ENCODE measurements at places on chromosomes 7 and 10. TPM values are rescaled to one million over a fixed set of nuclear protein-coding genes. Genes with fewer than 3 reads are reported as not detected.

BICC1 gene
- polyA plus RNA-seq, result not detected

RBP3 gene
- polyA plus RNA-seq, result not detected

PRF1 gene
- polyA plus RNA-seq, result 0.87 TPM

TSPAN13 gene
- polyA plus RNA-seq, result 67.2 TPM

DNA sequence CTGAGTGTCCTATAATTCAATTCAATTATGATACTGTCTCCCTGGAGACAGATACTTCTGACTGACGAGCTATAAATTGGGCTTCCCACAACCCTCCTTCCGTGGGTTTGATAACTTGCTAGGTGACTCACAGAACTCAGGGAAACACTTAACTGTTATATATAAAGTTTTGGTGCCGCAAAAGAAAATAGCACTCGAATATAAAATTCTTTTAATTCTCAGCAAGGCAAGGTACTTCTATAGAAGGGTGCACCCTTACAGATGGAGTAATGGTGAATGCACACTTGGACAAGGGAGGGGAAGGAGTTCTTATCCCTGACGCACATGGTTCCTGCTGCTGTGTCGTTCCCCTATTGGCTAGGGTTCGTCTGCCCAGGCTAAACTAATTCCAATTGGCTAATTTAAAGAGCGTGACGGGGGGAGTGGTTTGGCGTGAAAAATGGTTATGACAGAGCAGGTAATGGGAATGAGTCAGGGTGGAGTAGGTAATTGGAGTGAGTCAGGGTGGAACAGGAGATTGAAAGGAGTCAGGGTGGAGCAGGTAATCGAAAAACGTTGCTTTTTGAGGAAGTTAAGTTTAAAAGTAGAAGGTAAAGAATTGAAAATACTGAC is 20.8 kb upstream of the GHITM start:
- H3K36me3 ChIP-seq, result no peaks in the 10 kb centered on the region
- no peak for DNase-seq
- H3K4me3 ChIP-seq, result no peak overlapping the region
- H3K27ac ChIP-seq, result no peak overlapping the region

- H3K36me3 ChIP-seq, result no peaks in the 10 kb centered on the region
- no peak overlapping the region for H3K4me3 ChIP-seq
- H3K4me1 ChIP-seq, result no peaks in the 10 kb centered on the region
- no peak for DNase-seq
Measured at GRCh38 chr7:46003896-46004875, 83.1 kb upstream of the IGFBP3 start.

- no peak overlapping the region for H3K4me3 ChIP-seq
- no peaks in the 10 kb centered on the region for H3K27me3 ChIP-seq
- H3K27ac ChIP-seq, result no peak overlapping the region
- DNase-seq, result no peak
- H3K4me1 ChIP-seq, result no peaks in the 10 kb centered on the region
Measured at GRCh38 chr7:92699966-92700514, 109.8 kb upstream of the FAM133B start.

GRCh38 chr10:104966563-104967297 is 325.6 kb downstream of the SORCS3 start:
- H3K27me3 ChIP-seq, result no peaks in the 10 kb centered on the region
- H3K27ac ChIP-seq, result no peak overlapping the region
- no peak for DNase-seq
- no peaks in the 10 kb centered on the region for H3K36me3 ChIP-seq

DNA sequence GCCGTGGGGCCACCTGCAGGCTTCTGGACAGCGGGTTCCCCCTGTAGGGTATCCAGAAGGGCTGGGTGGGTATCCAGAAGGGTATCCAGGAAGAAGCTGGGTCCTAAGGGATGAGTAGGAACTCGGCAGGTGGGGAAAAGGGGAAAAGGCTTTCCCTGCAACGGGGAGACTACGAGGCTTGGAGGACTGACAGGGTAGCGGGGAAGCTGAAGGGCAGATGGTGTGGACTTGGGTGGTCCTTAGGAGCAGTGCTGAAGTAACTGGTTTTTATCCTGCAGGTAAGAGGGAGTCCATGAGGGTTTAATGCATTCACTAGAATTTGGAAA is 525 bp downstream of the UBE2D4 start:
- no peaks in the 10 kb centered on the region for H3K4me1 ChIP-seq
- H3K4me3 ChIP-seq, result peak overlapping the region; percentile 56
- H3K36me3 ChIP-seq, result peaks cover 2% of the 10 kb centered on the region
- peak overlapping the region; percentile 97 for H3K27ac ChIP-seq
- no peak for DNase-seq

DNA sequence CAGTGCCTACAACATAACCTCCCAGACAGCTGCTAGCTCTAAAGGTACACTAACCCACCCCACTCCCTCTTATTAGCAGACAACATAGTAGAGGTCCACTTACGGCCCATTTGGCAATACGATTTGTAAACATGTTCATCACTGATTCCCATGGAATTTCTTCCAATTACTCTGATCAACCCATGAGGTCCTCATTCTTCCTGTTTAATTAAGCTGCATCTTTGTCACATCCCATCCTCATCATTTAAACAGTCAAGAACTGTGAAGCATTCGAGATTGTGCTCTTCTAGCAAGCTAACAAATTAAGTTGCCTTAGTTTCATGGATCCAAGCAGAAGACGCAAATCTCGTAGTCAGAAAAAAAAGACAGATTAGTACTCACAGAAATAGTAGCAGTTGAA is 622.2 kb upstream of the VSTM2A start:
- H3K4me3 ChIP-seq, result no peak overlapping the region
- H3K27ac ChIP-seq, result no peak overlapping the region
- no peaks in the 10 kb centered on the region for H3K36me3 ChIP-seq
- DNase-seq, result no peak
- H3K4me1 ChIP-seq, result no peaks in the 10 kb centered on the region

DNA sequence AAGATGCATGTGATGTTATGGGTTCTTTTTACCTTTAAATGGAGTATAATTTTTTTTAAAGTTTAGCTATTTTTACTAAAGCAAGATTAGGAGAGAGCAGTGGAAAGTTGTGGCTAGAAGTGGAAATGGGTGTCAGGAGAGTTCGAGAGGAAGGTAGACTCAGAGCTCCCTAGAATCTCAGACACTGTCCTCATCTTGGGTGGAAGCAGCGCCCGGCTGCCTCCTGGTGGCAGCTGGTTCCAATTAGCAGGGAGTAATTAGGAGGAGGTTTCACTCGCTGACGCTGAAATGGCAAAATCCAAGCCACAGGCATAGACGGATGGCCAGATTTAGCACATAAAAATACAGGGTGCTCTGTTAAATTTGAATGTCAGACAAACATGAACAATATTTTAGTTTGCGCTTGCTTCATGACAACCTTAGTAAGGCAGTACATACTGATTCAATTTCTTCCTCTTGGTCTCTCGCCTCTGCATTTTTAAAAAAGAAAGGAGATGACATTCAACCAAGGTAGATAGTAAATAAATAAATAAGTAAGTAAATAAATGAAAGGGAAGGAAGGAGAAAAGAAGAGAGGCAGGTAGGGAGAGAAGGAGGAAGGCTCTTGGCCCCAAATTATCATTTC is 58.5 kb downstream of the LGI1 start:
- peak; percentile 83 for DNase-seq
- no peaks in the 10 kb centered on the region for H3K36me3 ChIP-seq
- H3K4me3 ChIP-seq, result no peak overlapping the region
- H3K27ac ChIP-seq, result no peak overlapping the region

- no peaks in the 10 kb centered on the region for H3K4me1 ChIP-seq
- no peak for DNase-seq
- H3K4me3 ChIP-seq, result no peak overlapping the region
- H3K27ac ChIP-seq, result no peak overlapping the region
- H3K27me3 ChIP-seq, result no peaks in the 10 kb centered on the region
Measured at GRCh38 chr7:144508702-144509101, 105.2 kb upstream of the NOBOX start.

DNA sequence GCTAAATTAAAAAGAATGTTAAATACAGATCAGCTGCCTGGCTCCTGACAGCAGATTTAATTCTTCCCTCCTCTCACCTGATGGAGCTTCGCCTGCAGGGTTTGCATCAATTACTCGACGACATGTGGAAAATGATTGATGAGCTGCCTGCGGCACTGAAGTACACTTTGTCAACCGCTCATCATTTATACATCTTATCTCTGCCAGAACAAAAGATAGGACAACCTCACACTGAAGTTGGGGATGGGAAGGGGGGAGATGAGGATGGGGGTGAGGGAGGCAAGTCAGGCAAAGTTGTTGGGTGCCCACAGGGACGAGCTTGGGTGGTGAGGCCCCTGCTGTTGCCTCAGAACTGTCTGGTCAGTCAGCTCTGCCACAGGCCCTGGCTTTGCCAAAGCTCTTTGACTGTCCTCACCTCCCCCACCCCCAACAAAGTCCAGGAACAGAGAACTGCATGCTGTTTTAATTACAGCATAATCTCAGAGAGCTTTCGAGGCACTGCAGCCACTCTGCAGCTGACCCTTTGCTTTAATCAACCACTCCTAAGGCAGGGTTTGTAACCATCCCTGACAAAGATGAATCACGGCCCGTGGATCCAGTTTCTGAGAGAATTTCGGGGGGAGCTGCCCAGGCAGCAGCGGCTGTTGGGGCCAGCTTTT is 702.3 kb downstream of the LRMDA start:
- DNase-seq, result no peak
- H3K27me3 ChIP-seq, result no peaks in the 10 kb centered on the region
- no peak overlapping the region for H3K27ac ChIP-seq
- no peak overlapping the region for H3K4me3 ChIP-seq

DNA sequence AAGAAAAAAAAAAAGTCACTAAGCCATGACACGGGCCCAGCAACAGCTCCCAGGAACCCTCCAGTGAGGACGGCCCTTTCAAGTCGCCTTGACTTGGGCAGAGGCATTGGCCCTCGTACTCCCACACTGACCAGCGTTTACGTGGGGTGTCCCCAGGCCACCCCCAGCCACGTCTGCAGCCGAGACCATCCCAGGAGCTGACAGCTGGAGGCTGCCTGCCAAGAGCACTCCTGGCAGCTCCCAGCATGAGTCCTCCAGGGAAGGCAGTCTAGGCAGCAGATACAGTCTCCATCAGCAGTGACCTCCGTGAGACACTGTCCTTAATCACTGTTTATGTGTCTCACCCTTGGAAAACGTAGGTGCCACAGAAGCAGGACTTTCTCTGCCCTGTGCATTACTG is 86.5 kb downstream of the PROSER2 start:
- no peaks in the 10 kb centered on the region for H3K27me3 ChIP-seq
- no peaks in the 10 kb centered on the region for H3K36me3 ChIP-seq
- H3K4me3 ChIP-seq, result no peak overlapping the region
- no peak for DNase-seq
- H3K4me1 ChIP-seq, result no peaks in the 10 kb centered on the region

DNA sequence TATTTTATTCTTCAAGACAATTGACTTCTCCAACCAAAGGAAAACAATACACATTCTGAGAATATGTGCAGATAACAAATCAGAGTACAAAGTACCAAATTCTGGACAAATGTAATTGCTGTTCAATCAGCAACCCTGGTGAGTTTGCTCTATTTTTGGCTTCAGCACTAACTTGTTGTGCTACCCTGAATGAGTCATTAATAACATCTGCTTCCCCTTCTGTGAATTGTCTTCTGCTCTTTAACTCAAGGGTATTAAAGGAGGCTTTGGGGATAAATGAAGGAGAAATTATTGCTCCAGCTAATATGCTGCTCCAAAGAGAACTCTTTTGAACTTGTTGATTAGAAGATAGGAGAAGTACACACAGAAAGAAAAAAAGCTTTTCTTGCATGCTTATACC is 459.3 kb downstream of the HTR7 start:
- H3K36me3 ChIP-seq, result no peaks in the 10 kb centered on the region
- peaks cover 4% of the 10 kb centered on the region for H3K4me1 ChIP-seq
- no peak overlapping the region for H3K4me3 ChIP-seq
- DNase-seq, result no peak
- H3K27me3 ChIP-seq, result no peaks in the 10 kb centered on the region

- no peak for DNase-seq
- no peaks in the 10 kb centered on the region for H3K36me3 ChIP-seq
- no peak overlapping the region for H3K27ac ChIP-seq
- no peak overlapping the region for H3K4me3 ChIP-seq
- no peaks in the 10 kb centered on the region for H3K4me1 ChIP-seq
Measured at GRCh38 chr10:121683366-121683765, 85.1 kb upstream of the FGFR2 start.

DNA sequence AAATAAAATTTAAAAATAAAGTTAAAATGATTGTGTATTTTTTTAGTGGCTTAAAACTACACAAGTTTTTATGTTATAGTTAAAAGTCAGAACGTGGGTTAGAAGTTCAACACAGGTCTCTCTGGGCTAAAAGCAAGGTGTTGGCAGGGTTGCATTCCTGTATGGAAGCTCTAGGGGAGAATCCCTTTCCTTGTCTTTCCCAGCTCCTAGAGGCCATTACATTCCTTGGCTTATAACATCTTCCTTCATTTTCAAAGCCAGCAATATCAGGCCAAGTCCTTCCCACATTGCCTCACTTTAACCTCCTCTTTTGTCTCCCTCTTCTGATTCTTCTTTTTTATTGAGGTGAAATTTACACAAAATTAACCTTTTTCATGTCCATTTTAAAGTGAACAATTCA is 52.4 kb upstream of the EEPD1 start:
- H3K27ac ChIP-seq, result no peak overlapping the region
- no peaks in the 10 kb centered on the region for H3K36me3 ChIP-seq
- no peaks in the 10 kb centered on the region for H3K4me1 ChIP-seq
- DNase-seq, result no peak
- no peak overlapping the region for H3K4me3 ChIP-seq

GRCh38 chr10:103551619-103552602 is 58.4 kb downstream of the NEURL1 start:
- H3K27me3 ChIP-seq, result no peaks in the 10 kb centered on the region
- DNase-seq, result no peak
- H3K4me1 ChIP-seq, result peaks cover 3% of the 10 kb centered on the region
- no peak overlapping the region for H3K27ac ChIP-seq

DNA sequence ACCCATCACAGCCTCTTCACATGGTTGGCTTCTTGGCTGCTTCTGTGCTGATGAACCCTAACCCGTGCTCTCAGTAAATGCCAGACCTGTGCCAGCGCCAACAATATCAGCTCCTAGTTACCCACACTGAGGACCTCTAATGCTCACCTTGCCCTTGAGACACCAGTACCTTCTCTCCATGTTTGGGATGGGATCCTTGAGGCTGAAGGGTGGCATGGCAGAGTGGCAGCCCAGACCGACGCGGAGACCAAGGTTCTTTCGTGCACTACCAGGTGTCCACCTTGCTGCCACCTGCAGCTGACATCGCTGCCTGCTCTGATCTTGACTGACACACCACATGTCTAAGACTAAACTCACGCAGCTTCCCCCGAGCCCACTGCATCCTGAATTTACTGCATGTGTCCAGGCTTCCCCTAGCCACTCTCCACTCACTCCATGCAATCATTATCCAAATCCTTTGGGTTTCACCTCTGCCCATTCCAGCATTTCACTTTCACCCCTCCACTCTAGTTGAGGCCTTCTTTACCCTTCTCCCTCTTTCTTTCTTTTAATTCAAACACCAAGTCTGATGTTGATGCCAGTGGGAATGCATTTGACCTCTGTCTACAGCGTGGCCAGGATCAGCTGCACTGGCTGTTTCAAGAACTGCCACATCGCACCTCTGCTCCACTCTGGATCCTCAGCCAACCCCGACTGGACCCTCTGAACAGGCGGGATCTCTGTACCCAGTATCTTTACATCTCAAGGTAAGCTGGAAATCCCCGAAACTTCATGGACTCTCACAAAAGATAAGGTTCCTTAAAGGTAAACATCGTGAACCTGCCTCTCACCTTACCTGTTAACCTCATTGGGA is 294.9 kb downstream of the GLRX3 start:
- H3K4me3 ChIP-seq, result no peak overlapping the region
- DNase-seq, result no peak
- no peaks in the 10 kb centered on the region for H3K4me1 ChIP-seq
- H3K36me3 ChIP-seq, result no peaks in the 10 kb centered on the region
